Frontal cortex (tissue), 4 donors: ENCODE measurements at places on chromosomes 4 and X.

DNA sequence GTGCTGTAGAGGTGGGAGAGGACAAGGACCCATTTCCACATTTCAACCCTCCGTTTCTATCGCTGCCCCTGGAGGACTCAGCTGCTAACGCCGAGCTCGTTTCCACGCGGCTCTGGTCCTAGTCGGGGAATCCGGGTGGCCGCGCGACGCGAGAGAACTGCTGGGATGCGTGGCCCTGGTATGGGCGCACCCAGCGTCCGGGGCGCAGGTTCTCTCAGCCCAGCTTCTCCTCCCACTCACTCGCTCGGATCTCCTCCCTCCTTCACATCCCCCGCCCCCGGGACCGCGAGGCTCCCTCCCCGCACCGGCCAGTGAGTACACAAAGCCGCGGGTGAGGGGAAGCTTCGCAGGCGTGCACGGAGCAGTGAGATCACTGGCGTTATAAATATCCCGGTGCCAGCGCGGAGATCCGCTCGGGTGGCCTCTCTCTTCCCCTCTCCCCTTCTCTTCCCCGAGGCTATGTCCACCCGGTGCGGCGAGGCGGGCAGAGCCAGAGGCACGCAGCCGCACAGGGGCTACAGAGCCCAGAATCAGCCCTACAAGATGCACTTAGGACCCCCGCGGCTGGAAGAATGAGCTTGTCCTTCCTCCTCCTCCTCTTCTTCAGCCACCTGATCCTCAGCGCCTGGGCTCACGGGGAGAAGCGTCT is at the start of gene FGF5:
FGF5 (plus strand) TSS at position 412 of the 649 bp plus-strand sequence; CDS start at position 573, 161 bp downstream.
- no peak for DNase-seq

DNA sequence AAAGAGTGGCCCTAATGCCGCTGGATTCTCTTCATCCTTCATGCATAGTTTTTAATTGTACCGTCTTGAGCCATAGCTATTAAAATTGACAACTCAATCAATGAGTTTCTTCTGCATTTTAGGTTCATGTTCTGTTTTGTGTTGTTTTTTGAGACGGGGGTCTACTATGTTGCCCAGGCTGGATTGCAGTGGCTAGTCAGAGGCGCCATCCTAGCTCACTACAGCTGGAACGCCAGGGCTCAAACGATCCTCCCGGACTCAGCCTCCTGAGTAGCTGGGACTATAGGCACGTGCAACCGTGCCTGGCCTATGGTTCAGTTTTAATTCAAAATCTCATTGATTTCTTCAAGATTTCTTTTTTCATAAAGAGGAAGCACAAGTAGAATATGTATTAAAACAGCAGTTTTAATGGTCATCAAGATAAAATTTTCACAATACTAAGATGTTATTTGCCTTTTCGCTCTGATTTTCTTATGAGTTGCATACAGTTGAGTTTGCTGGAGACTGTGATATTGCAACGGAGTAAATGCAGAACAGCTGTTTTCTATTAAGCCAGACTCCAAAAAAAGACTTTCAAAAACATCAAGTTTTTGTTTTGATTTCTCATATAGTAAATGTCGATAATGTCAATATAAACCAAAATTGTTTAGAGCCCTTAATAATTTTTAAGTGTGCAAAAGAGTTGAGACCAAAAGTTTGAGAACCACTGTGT is 1.1 kb upstream of the STX18 start:
- no peak for DNase-seq

GRCh38 chr4:129614611-129615010 is 518.7 kb downstream of the C4orf33 start:
- no peak for DNase-seq

DNA sequence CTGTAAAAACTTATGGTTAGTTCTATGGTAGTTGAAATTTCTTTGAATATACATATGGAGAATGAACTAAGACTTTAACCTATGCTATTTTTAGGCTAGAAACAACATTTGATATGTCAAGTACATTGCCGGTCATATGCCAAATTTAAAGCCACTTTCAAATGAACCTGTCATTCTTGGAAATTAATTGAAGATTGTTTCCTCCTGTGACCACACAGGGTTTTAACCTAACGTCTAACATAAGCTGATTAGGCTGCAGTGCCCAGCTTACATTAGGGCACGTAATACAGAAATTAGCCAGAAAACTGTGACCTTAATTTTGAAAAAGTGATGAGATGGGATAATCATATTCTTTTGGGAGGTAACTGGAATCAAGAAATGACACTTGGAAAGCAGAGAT is 645.9 kb downstream of the FSTL5 start:
- no peak for DNase-seq

GRCh38 chrX:135213200-135213844 is 38.5 kb upstream of the ETDA start:
- no peak for DNase-seq

DNA sequence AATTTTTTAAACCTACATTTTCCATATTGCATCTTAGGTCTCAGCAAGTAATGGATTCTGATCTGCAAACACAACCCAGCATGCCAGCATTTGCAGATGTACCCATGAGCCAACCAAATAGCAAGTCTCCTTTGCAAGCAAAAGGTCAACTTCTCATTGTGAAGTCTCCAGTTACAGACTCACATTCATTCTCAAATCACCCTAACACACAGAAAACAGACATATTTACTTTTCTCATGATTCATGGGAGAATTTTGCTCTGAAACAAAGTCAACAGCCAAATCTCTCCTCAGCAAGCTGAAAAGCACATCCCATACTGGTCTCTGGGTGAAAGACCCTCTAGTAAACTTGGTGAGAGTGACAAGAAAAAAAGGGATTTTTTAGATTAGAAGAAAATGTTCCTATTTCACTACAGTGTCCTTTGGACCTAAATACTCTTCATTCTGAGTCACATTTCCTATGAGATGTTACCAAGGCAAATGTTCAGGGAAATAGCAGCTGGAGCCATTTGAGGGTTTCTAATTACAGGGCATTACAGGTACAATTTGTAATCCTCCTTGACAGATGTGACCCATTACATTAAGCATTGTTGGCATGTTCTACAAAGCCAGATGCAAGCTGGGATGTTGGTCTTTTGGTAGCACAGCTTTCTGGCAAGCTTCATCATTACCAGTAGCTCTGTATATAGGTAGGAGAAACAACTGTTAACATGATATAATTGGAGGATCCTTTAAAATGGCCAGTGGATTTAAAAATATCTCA is 383.3 kb downstream of the SMARCA1 start:
- no peak for DNase-seq

GRCh38 chrX:3577551-3577950 is 135.9 kb downstream of the PRKX start:
- no peak for DNase-seq

- DNase-seq: no peak
Measured at GRCh38 chr4:140626661-140627376, 58.1 kb upstream of the UCP1 start.

DNA sequence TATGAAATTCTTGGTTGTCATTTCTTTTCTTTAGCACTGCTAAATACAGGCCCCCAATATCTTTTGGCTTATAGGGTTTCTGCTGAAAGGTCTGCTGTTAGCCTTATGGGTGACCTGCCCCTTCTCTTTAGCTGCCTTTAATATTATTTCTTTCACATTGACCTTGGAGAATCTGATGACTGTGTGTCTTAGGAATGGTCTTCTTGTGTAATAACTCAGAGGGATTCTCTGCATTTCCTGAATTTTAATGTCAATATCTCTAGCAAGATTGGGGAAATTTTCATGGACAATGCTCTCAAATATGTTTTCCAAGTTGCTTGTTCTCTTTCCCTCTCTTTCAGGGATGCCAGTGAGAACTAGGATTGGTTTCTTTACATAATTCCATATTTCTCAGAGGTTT is 292.4 kb downstream of the SLC7A11 start:
- DNase-seq: no peak

DNA sequence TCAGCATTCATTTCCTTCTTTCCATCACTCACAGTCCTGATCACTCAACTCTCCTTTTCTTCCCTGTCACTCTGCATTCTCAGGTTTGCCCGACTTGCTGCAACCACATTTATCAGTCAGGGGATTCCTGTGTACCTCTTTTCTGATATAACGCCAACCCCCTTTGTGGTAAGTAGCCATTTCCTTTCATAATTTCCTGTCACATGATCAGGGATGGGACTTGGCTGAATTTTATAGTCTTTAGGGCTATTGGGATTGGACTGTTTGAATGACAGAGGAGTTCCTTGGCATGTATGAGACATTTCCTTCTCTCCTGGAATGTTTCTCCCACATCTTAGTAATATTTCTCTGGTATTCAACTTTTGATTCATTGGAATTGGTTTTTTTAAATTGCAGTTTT is 11.0 kb downstream of the PGM2 start:
- DNase-seq: no peak

DNA sequence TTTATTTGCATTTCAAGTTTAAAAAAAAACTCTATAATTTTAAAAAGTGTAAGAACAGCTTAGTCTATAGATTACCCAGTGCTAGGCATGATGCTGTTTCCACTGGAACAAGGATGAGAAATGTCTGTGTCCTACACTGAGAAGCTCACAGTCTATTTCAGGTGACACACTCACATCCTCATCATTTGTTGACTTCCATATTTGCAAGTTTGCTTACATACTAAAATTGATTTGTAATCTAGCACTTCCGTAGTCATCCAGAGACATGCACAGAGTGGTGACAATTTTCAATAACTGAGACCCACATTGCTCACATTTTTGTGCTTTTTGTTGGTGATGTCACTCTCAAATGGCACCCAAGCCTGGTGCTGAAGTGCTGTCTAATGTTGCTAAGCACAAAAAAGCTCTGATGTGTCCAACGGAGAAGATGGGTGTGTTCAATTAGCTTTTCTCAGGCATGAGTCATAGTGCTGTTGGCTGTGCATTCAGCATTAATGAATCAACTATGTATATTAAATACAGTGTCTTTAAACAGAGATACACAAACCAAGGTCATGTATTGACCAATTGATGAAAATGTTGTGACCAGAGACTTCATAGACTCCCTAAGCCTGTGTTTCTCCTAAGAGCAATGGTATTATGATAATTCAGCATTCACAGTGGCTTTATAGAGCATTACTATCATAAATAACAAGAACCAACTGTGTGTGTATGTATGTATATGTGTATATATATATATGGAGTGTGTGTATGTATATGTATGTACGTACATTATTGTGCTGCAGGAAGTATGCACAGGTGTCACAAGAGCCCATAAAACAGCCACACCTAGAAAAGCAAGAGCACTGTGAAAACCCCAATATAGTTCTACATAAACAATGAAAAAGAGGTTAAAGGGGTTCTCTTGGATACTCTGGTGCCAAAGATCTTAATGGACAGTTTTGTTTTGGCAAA is 31.2 kb upstream of the VCX3B start:
- no peak for DNase-seq

DNA sequence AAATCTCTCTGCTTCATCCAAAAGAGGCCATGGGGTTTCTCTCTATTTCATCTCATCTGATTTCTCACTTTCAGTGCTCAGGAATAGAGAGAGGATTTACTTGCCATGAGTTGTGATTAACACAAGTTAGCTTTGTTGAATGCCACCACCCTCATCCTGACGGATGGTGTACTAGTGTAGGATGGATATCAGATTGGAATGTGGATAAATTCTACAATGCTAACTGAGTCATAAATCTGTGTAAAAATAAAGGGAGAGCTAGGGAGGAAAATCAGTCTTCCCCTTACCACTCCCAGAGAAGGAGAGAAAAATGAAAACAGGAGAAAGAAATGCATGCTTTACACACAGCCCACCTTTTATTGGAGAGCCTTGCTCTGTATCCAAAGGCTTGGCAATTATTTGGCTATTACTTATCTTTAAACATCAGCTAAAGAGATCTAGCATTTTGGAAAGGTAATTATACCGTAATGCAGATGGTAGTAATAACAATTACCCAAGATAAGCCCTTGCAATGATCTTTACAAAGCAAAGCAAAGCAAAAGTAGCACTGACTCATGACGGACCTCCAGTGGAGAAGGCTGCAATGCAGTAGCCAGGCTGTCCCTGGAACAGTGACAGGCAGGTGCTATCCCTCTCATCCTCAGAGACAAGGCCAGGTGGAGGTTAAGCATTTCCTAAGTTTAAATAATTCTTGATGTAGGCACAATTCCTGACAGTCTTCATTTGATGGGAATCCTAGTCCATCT is 306.3 kb upstream of the PPARGC1A start:
- DNase-seq: no peak

DNA sequence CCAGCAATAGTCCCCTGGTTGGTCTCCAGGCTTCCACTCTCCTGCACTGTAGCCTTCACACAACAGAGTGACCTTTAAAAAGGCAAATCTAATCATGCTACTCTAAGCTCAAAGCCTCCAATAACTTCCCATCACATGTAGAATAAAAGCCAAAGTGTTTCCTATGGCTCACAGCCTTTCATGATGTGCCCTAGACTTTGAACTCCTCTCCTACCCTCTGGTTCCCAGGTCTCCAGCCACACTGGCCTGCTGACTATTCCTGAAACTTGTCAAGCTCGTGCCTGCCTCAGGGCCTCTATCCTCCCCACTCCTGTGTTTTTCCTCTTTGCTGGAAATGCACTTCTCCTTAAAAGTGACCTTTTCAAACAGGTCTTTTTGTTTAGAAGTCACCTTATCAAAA is 3.1 kb downstream of the MANBA start:
- DNase-seq: no peak

DNA sequence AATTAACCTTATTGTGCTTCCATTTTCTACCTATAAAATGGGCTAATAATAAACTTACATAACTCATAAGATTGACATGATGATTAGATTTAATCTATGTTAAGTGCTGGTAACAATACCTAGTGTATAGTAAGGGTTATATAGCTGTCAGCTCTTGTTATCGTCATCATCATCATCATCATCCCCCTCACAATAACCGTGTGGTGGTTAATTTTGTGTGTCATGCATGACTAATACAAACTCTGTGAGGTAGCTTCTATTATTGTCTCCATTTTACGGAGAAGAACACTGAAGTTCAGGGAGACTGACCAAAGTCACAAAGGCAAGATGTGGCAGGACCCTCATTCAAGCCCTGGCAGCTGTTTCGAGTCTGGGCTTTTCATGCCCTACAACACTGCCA is 211.3 kb downstream of the PALLD start:
- DNase-seq: no peak

GRCh38 chrX:10039821-10040793 is 72.9 kb downstream of the CLDN34 start:
- DNase-seq: no peak

GRCh38 chr4:77127837-77128621 is 29.0 kb upstream of the CCNG2 start:
- DNase-seq: no peak

- DNase-seq: no peak
Measured at GRCh38 chr4:100290585-100290984, 100.3 kb upstream of the DDIT4L start.

DNA sequence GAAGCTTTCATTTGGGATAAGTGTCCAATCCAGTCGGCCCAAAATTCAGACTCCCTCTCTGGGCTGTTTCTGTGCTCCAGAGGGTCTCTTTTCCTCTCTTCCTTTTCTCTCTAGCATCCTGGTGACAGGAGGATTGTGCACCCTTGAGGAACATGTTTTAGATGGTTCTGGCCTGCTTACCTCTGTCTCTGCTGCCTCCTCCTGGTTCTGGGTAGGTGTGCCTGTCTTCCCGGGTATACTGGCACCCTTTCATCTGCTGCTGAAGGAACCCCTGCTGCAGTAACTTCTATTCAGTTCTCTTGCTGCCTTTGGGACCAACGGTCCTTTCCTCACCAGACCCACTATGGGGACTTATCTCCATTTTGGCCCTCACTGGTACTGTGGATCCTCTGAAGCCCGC is 53.2 kb downstream of the HMGB2 start:
- DNase-seq: no peak
